Fibroblast of skin of abdomen (primary cell): ENCODE measurements at places on chromosomes 3 and 15.
A peak's percentile ranks its signal among the peaks of the same experiment; 100 is the strongest.

GRCh38 chr15:50996641-50997040 is 88.2 kb downstream of the AP4E1 start:
- DNase-seq = peak; percentile 61

DNA sequence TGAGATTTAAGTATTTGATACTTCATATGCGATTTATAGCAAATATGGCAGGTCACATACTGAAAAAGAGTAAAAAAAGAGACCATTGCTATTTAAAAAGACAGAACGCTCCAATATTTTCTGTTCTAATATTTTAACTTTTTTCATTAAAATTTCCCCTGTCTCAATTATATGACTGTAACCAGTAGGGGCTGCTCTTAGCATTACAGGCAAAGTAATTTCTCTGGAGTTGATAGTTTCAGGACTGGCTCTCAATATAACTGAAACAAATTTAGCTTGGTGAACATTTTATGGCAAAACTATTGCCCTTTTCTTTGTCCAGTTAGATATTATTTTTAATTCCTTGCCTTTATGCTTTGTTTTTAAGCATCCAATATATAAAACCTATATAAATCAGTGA is 286.3 kb upstream of the ROBO2 start:
- DNase-seq = peak; percentile 2

- peak; percentile 14 for DNase-seq
Observed at GRCh38 chr15:101614761-101615160, 37.4 kb downstream of the TM2D3 start.

- peak; percentile 99 for DNase-seq
Observed at GRCh38 chr3:98778852-98779413, 15.8 kb downstream of the ST3GAL6 start.

DNA sequence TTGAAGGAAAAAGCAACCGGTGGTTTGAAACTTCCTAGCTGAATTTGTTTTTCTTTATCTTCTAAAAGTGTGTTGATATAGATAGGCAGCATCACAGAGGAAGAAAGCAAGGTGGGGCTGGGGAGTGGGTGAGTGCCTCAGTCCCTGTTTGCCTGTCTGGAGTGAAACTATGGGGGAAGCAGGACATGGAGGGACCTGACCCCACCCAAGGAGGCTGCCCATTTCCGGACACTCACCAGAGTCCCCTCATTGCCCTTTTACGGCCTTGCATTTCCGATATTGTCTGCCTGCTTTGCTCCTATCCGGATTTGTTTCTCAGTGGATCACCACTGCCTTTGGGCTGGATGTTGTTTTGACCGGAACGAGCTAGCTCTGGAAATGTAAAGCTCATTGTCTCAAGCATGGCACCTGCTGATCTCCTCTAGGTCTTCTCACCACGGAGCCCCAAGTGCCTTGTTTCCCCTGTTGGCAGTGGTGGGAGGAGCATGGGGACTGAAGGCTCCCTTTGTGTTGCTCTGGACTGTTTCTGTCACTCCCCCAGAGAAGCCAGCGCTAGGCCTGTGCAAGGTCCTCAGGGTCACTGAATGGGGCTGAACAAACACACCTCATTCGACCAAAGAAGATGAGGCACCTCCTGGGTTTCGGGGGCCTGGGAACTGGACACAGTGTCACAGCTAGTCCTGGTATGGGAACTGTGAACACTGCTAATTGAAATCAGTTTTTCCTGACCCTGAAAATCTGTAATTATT is 7.0 kb downstream of the CLDN11 start:
- no peak for DNase-seq

DNA sequence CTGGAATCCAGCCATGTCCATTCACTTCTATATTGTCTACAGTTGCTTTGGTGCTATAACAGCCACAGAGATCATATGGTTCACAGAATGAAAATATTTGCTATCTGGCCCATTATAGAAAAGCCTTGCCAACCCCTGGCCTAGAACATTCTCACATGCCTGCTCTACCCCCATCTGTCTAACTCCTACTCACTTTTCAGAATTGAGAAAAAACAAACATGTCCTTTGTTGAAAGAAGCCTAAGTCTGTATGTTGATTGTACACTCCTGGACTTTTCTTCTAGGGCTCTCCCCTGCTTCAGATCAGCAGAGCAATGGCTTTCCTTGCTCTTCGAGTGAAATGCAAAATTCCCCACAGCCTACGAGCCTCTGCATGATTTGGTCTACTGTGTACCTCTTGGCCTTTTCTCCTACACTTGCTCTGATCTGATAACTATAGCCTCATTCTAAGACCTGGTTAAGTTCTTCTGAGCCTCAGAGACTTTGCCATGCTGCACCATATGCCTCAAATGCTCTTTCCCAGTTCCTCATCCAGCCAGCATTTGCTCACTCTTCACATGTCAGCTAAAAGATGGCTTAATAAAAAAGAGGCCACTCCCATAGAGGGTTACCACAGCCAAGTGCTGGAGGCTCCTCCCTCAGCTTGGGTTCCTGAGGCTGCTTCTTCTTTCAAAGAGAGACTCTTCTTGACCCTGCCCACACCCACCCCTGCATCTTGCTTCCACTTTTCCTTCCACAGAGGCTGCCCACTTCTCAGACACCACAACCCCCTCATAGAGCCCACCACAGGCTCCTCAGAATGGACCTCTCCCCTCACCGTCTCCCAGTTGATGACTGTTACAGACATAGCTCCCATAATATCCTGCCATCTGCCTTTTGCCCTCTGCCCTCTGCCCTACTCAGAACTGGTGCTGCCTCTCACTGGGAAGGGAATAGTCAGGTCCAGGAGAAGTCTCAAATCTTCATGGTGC is 22.9 kb upstream of the DCLK3 start:
- DNase-seq = no peak

DNA sequence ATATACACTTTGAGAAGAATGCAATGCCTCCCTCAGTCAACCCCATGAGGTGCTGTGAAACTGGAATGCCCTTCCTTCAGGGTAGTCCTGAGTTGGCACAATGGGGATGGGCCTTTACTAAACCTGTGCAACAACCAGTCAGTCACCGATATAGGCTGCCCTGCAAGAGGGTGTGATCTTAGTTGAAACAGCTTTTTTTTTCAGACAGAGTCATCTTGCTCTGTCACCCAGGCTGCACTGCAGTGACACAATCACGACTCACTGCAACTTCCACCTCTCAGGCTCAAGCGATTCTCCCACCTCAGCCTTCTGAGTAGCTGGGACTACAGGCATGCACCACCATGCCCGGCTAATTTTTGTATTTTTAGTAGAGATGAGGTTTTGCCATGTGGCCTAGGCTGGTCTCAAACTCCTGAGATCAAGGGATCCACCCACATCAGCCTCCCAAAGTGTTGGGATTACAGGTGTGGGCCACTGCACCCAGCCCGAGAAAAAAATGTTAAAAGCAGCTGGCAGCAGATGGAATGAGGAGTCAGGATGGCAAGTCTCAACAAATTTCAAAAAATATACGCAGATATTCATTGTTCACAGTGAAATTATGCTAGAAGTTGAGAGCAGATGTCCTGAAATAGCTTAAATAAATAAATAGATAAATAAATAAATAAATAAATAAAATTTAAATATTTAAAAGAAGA is 31.8 kb downstream of the MYO5A start:
- DNase-seq = peak; percentile 58

DNA sequence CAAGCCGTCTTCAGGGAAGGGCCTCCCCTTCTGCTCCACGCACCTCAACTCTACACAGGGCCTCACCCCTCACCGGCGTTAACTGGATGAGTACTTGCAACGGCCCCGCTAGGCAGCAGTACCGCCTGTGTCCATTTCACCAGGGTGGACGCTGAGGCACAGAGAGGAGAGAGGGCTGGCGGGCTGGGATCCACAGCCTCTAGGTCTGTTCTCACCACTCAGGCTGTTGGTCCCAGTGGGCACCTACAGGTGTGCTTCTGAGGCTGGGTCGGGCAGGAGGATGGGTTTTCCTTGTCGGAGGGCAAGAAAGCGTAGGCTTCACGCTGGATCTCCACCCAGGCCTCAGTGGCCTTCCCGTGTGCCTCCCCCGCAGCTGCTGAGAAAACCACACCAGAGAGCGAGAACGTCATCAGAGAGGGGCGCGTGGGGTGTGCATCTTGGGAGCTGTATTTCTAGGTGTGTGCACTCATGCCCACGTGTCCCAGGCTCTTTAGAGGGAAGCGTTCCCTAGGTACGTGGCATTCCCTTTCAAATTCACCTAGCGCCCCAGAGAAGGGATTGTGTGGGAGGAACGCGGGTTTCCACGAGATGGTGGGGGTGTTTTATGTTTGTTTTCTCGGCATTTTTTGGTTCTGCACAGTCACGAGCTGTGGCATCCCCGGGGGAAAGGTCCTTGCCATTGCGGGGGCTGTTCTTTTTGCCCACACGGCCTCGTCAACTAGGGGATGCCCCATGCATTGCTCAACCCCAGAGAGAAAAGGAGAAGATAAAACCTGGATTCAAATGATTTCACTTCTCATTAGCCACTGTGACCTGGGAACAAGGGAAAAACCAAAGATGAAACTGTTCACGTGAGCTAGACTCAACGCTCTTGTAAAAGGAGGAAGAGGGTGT is 67.7 kb downstream of the MGLL start:
- no peak for DNase-seq

GRCh38 chr3:124620600-124621063 is 109.6 kb upstream of the UMPS start:
- DNase-seq = no peak

GRCh38 chr3:14508505-14508819 is 31.7 kb downstream of the GRIP2 start:
- no peak for DNase-seq

DNA sequence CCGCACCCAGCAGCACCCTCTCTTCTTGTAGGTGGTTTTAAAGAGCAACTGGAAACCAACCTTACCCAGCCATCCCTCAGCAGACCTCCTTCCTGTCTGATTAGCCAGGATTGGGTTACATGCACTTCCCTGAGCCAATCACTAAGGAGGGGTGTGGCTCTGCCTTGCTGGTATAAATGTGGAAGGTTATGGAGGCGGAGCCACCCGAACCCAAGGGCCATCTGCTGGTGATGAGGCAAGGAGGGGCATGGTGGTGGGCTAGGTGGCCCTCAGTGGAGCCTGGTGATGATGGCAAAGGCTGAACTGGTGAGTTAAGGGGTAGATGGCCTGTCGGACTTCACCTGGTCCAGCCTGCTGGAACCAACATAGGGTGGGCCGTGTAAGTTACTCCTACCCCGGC is 39.8 kb downstream of the CCDC33 start:
- no peak for DNase-seq

DNA sequence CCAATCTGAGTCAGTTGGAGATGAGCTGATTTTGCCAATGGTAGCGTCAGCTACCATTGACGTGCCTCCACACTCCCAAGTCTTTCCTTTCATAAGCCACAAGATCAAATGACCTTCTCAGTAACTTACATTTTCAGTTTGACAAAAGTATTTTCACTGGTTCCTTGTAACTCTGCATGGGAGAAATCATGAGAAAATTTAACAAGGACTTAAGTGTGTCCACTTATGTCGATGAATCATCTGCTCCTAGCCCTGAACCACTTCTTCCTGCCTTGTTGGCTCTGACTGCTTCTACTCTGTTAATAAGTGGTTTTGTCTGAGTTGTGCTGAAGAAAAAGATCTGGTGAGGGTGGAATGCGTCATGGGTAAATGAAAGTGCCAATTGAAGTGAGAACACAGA is 101.2 kb downstream of the NFKBIZ start:
- peak; percentile 68 for DNase-seq

GRCh38 chr3:152421162-152421561 is 152.4 kb downstream of the MBNL1 start:
- no peak for DNase-seq

DNA sequence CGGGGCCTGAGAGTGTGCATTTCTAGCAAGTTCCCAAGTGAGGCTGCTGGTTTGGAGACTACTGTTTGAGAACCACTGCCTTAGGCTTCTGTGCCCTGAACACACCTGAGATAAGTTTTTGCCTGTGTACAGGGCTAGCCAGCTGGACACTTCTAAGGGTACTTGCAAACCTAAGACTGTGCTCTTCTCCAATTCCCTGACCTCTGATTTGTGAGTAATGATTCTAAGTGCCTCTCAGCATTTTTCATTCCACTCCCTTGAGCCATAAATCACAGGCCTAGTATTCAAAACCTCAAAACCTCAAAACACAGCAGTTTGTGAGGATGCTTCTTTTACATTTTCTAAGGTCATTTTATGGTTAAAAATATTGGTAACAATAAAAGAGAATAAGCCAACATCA is 148.4 kb downstream of the CHST2 start:
- DNase-seq = peak; percentile 53

DNA sequence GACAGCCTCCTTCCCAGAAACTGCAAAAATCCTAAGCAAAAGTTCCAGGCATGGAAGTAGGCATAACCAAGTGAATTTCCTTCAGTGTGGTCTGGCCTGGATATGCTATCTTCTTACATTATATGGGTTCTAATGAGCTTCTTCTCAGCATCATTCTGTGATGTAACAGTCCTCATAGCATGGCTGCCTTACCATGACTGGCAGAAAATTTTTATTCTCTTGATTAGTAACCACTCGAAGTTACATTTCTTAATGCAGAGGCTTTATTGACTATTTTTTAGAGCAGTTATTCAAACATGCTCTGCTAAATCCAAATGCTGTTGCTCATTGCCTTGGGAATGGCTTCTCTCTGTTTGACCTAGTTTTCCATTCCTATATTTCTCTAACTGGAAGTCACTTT is 21.1 kb upstream of the CPNE4 start:
- DNase-seq = no peak

DNA sequence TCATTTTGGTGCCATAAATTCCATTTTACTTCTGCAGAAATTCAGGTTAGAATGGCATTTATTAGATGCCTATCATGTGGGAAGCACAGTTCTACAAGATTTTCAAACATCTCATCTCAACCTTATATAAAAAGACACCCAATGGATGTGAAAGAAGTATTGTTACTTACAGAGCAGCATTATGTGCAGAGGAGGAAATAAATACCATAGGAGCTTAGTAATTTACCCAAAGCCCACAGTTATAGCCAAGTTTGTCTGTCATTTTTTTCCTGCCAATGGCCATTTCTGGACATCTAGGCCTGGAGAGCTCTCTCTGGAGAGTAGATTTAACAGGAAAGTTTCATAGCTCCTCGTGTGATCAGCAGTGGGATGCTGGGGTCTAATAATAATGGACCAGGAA is 659.4 kb upstream of the NAALADL2 start:
- DNase-seq = no peak

GRCh38 chr3:62870321-62870720 is 4.9 kb downstream of the CADPS start:
- DNase-seq = peak; percentile 90

DNA sequence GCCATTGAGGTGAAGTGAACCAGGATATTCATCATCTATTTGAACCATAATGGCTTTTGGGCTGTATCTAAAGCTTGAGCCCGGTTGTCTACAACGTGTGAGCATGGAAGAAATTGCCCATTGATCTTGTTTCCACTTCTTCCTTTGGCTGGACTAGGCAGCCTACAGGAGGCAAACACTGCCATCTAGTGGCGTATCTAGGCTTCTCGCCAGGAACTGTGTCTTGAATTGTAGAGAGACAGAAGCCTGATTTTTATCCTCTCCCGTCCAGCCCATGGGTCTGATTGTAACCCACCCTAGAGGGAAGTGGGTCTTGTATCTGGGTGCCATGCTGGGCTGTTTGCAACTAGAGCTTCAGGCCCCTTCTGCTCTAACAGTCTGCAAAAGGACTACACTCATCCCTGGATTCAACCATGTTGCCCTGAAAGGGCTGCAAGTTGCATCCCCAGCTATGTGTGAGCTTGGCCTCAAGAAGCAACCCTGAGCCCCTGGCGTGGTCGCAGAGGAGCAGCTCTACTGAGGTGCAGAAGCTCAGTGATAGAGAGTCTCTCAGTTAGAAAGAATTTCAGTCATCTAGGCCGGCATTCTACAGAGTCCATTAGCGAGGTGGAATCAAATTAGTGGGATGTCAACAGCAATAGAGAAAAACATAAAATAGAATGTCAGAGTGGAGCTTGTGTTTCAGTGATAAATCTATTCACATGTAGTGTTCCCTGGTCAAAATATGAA is 170.2 kb upstream of the UMPS start:
- peak; percentile 81 for DNase-seq
